ENCODE measurements at places on chromosomes 2 and 18.

GRCh38 chr2:120651818-120652217 lies 83.8 kb upstream of the GLI2 start:
- no peak for DNase-seq

GRCh38 chr2:239864247-239865058 lies 160.7 kb downstream of the NDUFA10 start:
- no peak for DNase-seq

- peak; percentile 88 for DNase-seq
These were observed 30.8 kb downstream of the C18orf54 start for GRCh38 chr18:54388203-54389142.

DNA sequence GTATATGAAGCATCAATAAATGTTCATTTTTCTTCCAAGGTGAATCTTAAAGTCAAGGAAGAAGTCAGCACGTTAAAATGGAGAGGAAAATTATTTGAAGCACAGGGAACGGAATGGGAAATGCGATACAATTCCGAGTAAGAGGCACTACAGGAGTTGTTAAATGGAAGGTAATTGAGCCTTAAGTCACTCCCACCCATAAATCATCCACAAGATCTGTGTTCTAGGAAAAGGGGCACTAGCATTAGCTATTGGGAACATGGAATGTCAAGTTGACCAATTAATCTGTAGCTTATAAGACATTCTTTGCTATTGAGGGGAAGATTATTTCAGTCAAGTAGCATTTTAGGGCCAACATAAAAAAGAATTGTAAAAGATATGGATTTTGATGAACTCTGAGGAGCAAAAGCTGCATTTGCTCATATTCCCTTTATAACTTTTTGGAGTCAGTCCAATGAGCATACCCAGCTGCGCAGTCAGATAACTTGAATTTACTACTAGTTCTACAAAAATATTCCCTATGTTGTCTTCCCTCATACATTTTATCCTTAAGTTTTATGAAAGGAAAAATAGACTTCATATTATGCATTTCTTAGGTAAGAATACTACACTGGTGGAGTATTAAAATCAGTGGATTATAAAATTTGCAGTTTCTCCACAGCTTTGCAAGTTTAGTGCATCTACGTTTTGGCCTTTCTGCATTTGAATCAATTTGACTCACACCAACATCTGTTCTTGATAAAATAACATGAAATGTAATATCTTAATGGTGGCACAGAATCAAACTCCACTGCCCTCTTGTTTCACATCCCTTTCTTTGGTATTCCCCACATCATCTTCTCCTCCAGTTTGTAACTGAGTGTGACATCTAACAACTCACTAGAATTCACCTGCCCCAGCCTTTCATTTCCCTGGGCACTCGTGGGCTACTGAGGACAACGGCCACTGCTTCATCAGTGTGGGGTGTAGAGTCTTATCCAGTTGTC lies 95.6 kb downstream of the SP3 start:
- no peak for DNase-seq

- no peak for DNase-seq
These were observed 234.6 kb downstream of the HAUS1 start for GRCh38 chr18:46338766-46339165.

DNA sequence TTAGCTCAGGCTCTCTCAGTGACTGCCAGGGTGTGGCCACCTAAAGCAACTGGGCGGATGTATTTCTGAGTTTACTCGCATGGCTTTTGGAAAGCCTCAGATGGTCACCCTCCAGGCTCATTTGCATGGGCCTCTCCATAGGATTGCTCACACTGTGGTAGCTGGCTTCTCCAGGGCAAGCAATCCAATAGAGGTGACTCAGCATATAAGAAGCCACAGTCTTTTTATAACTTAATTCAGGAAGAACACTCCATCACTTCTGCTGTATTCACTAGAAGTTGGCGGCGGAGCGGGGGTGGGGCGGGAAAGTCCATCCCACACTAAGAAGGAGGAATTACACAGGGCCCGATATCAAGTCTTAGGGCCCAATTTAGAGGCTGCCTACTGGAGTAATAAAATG lies 3.6 kb upstream of the DOK6 start:
- peak; percentile 44 for DNase-seq

DNA sequence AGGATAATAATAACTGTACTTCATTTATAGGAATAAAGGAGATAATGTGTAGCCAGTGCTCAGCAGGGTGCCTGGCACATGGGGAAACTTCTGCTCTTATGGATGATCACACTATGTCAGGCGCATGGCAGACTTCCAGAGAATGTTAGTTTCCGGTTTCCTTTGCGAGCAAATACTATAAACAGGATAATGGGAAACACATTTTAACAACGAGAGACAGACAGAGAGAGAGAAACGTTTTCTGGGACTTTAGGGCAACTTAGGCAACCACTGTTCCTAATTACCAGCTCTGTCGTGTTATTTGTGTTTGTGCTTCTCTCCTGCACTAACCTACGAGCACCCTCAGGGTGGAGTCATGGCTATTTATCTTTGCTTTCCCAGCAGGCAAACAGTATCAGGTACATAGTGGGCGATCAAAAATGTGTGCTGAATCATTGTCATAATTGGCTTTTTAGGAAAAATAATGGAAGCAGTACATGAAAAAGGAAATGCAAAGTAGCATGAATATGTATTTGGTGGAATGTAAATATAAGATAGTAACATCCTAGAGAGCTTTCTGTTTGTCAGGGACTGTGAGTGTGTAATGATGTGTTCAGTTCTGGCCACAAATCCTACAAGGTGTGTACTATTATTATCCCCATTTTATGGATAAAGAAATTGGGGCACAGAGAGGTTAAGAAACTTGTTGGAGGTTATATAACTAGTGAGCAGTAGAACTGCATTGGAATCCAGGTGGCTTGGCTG lies 36.8 kb upstream of the IGFBP2 start:
- peak; percentile 97 for DNase-seq

DNA sequence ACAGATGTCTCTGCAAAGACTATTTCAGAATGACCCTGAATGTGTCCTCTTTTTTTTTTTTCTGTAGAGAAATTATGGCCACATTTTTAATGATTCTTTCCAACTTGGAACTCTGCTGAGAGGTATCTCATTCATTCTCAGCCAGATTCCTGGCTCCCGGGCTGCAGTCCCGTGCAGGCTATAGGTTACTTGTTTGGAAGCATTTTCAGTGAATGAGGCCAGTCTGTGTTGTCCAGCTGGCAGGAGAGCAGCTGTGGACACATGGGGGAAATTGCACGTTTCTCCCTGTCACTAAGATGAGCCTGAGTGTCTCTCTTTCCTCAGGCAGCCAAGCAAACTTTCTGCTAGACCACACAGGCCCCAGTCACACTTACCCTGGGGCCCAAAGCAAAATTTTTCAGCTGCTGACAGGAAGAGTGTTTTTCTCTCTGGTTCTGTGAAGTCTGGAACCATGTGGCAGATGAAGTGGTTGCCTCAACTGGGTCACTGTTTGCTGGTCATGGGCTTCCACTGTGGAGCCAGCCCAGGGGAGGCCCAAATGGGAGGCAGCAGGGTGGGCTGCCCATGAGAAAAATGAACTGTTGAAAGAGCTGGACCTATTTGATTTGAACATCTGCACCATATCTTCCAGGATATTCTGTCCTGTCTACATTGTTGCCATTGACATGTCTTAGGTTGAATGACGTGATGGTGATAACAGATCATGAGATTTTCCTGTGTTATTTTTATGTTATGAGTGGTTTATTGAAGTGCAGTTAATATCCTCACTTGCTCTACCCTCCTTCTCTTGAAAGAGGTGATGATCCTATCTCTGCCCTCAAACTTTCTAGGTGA lies 431.2 kb downstream of the LPIN1 start:
- peak; percentile 20 for DNase-seq

DNA sequence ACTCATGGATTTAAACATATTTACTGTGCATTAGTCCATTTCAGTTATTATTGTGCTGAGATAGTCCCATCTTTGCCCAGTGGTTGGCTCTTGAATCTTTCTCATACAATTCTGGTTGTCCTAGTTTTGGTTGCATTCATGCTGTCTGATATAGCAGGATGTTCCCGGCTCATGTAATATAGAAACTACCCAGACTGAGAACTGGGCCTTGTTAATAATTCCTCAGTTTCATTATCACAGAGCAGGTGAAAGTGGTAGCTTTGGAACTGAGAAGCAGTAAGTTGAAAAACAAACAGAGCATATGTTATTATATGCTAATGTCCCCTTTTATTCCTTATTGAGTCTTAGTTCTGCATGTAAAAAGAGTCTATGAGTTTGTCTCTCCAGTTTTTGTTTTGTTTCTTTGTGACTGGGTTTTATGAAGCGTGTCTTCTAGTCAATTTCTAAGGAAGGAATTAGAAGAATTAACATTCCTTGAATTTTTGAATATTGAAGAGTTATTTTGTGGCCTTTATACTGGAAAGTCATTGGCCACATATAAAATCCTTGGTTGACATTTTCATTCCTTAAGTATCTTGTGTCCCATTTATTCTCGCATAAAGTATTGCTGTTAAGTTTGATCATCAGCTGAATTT lies 43.3 kb downstream of the EIF5B start:
- DNase-seq, result peak; percentile 46

DNA sequence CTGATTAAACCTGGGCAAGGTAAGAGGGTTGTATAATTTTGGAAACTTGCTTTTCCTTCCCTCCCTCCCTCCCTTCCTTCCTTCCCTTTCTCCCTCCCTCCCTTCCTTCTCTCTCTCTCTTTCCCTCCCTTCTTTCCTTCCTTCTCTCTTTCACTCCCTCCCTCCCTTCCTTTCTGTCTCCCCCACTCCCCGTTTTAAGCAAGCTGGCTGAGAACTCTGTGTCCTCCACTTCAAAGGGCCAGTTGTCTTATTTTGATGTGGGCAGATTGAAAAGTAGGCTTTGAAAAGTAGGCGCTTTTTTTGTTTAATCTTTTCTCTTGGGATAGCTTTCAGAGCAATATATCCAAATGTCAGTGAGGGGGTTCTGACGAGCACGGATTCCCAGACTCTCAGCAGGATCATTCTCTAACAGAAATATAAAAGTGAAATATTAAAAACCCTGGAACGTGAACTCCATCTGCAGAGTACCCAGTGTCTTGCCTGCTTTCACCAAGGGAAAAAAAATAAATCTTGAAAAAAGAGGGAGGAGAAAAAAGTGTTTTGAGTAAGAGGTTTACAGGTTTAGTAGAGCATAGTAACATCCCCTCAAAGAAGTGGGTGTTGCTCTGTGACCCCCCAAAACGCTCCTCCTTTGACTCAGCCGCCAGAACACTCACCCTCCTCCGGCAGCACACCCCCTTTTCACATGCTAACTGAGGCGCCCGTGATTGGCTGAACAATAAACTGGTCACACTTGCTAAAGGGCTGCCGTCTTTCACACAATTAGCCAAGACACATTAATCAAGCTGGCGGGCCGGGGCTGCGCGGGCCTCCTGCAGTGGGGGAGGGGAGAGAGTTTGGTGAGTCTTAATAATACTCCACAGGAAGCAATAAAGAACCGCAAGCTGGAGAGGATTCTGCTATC lies 52.2 kb downstream of the CDK15 start:
- DNase-seq, result peak; percentile 74

DNA sequence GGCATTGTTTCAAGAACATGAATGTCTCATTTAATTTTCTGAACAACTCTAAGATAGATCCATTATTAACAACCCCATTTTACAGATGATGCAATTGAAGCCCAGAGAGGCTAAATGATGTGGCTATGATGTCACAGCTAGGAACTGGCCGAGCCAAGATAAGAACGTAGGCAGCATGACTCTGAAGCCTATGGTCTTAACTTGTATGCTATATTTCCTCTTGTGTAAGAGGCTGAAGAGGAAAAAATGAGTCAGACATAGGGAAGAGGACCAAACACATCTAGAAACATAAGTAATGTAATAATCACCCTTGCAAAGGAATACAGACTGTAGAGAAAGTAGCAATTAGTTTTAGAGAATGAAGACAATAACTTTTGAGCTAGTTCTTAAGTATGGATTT lies 416.8 kb downstream of the FIGN start:
- peak; percentile 33 for DNase-seq

- peak; percentile 55 for DNase-seq
These were observed 31.0 kb downstream of the TANC1 start for GRCh38 chr2:158999458-158999857.

GRCh38 chr2:241867776-241868420 lies 1.6 kb upstream of the RTP5 start:
- no peak for DNase-seq

DNA sequence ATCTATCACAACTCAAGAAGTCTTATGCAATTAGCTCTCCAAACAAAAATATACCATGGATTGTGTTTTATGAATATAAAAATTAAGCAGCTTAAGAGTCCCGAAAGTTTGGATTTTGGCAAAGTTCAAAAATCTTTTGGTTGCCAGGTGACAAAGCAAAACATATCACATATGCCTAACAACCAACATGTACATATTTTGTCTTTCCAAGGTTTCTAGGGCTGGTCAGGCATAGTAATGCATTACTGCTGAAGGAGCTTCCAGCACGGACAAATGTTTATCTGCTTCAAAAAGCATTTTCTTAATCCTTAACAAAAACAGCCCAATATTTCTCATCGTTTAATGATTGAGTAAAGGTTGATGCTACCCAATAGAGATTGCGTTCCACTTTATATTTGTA lies 1327.1 kb upstream of the ZEB2 start:
- no peak for DNase-seq
